Cortex of kidney (tissue), 1 donor: ENCODE measurements at places on chromosomes 2 and 18.

DNA sequence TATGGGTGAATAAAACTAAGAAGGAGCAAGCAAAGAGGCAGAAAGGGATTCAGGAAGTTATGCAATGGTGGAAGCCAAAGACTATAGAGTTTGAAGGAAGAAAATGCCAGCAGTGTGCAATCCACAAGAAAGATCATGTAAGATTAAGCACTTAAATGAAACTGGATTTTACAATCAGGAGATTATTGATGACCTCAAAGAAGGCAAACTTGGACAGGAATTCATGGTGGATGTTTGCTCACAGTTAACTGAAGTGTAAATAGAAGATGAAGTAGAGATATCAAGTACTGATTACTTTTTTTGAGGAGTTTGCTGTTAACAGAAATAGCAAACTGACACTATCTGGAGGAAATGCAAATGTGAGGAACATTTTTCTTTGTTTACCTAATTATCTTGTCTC, 308.9 kb downstream of the RND3 start:
- DNase-seq, result no peak

DNA sequence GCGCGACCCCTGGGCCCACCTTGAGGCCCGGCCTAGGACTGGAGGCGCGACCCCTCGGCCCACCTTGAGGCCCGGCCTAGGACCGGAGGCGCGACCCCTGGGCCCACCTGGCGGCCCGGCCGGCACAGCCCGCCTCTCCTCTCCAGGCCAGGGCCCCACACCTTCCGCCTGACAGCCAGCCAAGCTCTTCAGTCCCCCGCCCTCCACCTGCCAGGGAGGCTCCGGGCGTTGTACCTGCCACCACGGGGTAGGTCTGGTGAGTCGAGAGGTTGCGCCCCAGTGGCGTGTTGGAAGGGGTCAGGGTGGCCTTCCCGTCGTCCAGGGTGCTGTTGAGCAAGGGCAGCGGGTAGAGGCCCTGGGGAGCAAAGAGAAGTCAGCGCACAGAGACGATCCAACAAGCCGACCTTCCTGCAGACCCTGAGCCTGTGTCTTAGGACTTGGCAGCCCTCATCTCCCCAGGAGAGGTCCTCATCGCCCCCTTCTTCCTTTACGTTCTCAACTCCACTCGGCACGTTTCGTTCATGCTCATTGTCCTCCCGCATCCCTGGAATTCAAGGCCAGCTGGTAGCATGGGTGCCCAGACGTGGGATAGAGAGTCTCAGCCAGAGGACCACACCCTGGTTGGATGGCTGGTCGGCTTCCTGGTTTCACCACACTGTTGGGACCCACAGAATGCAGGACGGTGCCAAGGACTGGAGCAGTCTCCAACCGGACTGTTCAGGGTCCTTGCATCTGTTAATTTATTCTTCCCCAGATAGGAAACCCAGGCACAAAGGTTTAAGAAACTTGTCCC, 42.2 kb downstream of the PAX8 start:
- DNase-seq, result no peak

GRCh38 chr2:124692707-124693106, 667.6 kb downstream of the CNTNAP5 start:
- DNase-seq, result no peak

DNA sequence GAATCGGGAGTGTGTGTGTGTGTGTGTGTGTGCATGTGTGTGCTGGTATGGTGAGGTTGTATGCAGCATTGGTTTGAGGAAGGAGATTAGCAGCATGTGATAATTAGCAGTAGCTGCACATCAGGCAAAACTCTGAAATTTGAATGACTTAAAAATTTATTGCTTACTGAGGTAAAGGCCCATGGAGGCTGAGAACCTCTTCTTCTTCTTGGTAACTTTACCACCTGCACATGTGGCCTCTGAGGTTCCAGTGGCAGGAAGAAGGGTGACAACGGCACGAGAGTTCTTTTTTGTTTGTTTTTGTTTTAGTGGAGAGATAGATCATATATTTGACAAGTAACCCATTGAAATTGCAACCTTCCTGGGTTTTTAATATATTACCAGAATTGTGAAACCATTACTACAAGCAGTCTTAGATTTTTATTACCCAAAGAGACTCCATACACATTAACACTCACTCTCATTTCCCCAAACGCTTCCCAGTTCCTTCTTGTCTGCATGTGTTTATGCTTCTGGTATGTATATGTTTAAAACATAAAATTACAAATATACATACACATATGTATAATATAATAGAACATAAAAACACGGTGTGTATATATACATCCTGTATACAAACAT, 292.1 kb downstream of the PTGR3 start:
- no peak for DNase-seq

GRCh38 chr2:30756971-30757370, 50.3 kb downstream of the CAPN13 start:
- no peak for DNase-seq
